Sigmoid colon (tissue), 7 donors: ENCODE measurements at places on chromosomes 2 and 18. TPM values are rescaled to one million over a fixed set of nuclear protein-coding genes. Genes with fewer than 3 reads are reported as not detected.
A peak's percentile ranks its signal among the peaks of the same experiment; 100 is the strongest.

GRCh38 chr2:138185827-138186226 lies 221.6 kb downstream of the HNMT start:
- no peak for DNase-seq

DNA sequence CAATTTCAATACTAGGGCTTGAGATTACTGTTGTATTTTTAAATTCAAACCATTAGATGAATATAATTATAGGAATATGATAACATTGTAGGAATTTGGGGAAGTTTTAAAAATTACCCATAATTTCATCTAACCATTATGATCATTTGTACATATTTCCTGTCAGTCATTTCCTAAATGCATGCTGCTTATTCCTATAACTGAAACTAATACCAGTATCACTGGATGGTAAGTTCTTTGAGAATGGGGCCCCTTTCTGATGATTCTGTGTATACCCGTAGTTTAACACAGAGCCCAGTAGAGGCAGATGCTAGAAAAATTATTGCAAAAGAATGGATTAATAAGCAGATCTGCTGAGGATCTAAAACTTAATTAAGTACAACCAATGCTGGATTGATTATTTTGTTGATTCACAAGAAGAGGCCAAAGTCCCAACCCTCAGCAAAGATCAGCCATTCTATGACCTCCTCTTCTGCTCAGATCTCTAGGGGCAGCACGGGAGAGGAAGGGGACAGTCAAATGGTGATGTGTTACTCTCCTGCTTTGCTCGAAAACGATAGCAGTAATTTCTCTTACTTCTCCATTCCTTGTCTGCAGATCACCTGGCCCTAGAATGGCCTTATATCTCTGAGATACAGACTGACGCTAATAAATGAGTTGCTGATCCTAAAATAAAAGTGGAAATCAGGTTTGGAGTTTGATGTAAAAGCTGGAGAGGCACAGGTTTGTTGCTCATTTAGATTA lies 69.5 kb upstream of the PELI1 start:
- no peak for DNase-seq

DNA sequence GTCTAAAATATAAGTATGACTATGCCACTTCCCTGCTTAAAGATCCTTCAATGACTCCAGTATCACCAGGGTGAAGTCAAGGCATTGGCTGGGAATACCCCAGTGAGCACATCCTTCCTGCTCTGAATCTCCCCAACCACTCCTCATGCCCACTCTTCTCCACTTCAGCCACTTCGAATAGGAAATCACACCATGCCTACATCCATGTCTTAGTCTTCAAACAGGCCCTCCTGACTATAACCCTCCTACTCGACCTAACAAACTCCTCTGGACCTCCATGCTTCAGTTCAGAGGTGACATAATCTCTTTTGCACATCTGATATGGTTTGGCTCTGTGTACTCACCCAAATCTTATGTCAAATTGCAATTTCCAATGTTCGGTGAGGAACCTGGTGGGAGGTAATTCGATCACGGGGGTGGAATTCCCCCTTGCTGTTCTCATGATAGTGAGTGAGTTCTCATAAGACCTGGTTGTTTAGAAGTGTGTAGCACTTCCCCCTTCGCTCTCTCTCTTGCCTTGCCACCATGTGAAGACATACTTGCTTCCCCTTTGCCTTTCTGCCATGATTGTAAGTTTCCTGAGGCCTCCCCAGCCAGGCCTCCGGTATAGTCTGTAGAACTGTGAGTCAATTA lies 87.8 kb upstream of the TFCP2L1 start:
- no peak for DNase-seq

GRCh38 chr18:10798727-10799550 lies 273.1 kb downstream of the NAPG start:
- no peak for DNase-seq

- DNase-seq, result peak; percentile 69
Measured at GRCh38 chr2:207283356-207283755, 117.6 kb upstream of the KLF7 start.

RFX8 gene
- total RNA-seq, result not detected
